Stimulated activated CD8-positive, alpha-beta memory T cell treated with anti-CD3 and anti-CD28 coated beads, Interleukin-7, amount 100 ng/mL, for 1 hour (primary cell): ENCODE measurements at places on chromosomes 2 and 18.

- DNase-seq, result no peak
Measured at GRCh38 chr18:62198259-62198658, 11.2 kb downstream of the RELCH start.

GRCh38 chr2:95734976-95735890, 143.4 kb downstream of the TRIM43 start:
- no peak for DNase-seq

- no peak for DNase-seq
Measured at GRCh38 chr2:47227532-47228279, 72.6 kb upstream of the STPG4 start.

DNA sequence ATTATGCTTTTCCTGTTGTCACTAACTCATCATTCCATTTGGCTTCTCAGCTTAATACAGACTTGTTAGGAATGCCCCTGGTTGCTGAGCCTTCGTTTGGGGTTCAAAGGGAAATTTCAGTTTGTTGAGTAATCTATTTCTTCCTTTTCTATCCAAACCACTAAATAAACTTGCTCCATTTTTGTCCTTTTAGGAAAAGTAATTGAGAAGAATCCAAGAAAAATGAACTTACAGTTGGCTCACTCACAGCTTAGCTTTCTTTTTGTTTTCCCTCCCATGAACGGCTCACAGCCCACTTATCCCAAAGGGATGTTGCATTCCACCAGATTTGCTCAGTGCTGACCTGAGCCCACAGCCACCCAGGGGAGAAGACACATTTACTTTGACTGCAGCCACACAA, 73.9 kb downstream of the SOX11 start:
- DNase-seq, result no peak

DNA sequence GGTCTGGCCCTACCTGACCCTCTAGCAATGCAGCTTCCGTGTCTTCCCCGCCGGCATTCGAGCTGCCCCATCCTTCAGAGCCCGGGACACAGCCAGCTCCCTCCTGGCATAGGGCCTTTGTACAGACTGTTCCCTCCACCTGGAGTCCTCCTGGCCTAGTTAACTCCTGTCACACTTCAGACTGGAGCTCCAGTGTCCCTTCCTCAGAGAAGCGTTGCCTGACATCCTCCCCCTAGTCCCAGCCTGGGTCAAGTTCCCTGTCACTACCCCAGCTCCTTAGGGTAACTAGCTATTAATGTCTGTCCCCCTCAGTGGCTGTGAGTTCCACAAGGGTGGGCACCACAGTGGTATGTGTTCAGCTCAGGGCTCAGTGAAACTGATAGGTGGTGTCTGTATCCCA, 45.5 kb upstream of the LOXHD1 start:
- DNase-seq, result no peak

- DNase-seq, result no peak
Measured at GRCh38 chr2:119544939-119545475, 758 bp downstream of the CFAP221 start.

- DNase-seq, result no peak
Measured at GRCh38 chr18:67973916-67974315, 457.4 kb upstream of the DSEL start.

- DNase-seq, result no peak
Measured at GRCh38 chr2:147603447-147603846, 241.4 kb upstream of the ACVR2A start.

GRCh38 chr2:225009768-225010167, 32.5 kb downstream of the DOCK10 start:
- no peak for DNase-seq

DNA sequence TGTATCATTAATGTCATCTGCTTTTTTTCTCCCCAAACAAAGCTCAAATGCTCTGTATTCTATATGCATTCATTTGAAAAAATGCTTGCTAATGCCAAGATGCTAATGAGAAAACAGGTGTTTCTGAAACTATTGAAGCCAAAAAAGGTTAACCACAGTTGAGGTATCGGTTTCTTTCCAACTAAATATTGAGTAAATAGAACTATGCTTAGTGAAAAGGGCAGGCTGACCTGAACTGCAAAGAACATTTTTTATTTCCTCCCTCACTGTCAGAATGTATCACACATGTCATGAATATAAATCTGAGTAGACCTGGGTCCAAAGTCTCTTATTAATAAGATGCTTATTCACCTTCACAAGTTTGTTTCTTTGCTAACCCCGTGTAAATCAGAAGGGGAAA, 866.6 kb downstream of the CPS1 start:
- DNase-seq, result no peak

- DNase-seq, result no peak
Measured at GRCh38 chr2:172480301-172481218, 53.2 kb downstream of the ITGA6 start.

GRCh38 chr18:12409469-12409868, 1.7 kb downstream of the PRELID3A start:
- no peak for DNase-seq

DNA sequence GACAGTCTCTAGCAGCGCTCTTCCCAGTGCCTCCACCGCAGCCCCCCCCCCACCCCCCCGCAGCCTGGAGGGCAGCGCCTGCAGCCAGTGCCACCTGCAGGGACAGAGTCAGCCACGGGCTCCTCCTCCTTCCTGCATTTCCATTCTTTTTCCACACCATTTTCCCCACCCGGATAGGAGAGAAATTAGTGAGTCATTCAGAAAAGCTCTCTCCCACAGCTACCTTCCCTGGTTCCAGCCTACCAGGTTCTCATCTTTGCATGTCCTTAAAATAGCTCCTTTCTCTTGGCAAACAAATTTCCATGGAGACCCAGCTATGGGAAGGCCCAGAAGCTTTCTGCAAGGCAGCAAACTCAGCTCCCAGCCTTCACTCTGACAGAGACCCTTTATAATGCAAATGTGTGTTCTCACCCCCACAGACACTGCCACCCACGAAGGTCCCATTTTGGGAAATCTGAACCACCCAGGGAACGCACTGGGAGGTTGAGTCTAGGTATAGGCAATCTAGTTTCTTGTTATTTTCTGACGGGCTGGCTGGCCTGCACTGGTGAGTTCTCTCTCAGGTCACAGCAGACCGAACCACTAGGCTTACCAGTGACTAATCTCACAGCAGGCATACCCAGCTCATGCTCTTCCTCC, 41.8 kb upstream of the ATG16L1 start:
- DNase-seq, result no peak
